Activated T-helper 17 cell treated with anti-CD3 and anti-CD28 coated beads, Interleukin-2, amount 50 U/mL, for 72 hours (primary cell): ENCODE measurements at places on chromosomes 11 and 22.

- H3K4me1 ChIP-seq: peaks cover 5% of the 10 kb centered on the region
- no peak for ATAC-seq
- peaks cover 7% of the 10 kb centered on the region for H3K27me3 ChIP-seq
- no peak overlapping the region for H3K27ac ChIP-seq
- H3K4me3 ChIP-seq: no peak overlapping the region
Observed at GRCh38 chr11:19953909-19954308, 206.4 kb downstream of the DBX1 start.

DNA sequence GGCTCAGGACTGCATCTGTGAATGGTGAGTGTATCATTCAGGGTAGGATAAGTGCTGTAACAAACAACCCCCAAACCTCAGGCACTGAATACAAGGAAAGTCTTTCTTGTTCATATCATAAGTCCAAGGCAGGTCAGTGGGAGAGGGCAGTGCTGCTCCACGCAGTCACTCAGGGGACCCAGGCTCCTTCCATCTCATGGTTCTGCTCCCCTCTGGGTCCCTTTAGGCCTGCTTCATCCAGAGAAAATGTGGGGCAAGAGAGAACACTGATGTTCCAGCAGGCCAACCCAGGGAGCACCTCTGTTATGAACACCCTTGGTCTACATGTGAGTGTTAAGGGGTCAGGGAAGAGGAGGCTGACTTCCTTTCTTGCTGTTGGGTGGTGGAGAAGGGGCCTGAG lies 187.8 kb downstream of the CHST1 start:
- H3K36me3 ChIP-seq: no peaks in the 10 kb centered on the region
- peaks cover 15% of the 10 kb centered on the region for H3K27me3 ChIP-seq
- ATAC-seq: no peak
- no peak overlapping the region for H3K4me3 ChIP-seq

DNA sequence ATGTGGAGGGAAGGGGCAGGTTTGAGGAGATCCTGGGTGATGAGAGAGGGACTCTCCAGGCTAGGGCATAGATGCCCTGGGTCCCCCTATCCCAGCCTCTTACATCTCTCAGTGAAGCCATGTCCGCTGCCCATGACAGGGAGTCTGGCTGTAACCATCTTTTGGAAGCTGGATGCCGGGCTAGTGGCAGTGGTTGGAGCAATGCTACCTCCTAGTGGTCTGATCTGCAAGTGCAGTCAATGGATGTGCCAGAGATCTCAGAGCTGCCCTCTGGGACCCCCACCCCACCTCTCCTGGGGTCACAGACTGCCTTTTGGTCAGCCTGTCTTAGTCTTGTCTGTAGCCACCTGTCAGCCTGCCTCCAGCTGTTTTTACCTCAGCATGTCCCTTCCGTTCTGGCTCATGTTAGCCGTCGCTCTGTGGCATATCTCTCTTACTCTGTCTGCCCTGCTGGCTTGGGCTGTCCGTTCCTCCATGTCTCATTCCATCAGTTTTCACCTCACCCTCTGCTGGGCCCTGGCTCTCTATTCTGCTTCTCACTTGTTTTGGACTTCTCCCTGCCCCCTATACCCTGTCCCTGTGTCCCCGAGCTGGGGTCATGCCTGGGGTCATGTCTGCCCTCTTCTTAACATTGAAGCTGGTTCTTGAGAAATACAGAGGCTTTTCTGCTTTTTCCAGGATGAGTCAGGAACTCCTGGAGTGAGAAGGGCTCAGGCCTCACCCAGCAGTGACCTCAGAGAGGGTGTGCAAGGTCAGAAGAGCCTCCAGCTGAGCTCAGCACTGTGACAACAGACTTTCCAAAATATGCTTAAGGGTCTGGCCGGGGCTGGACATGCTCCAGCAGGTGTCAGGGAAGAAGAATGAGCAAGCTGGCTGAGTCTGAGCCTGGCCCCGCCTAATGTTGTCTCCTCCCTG lies 52.0 kb upstream of the THY1 start:
- ATAC-seq: peak; percentile 66
- no peak overlapping the region for H3K4me3 ChIP-seq
- no peak overlapping the region for H3K27ac ChIP-seq
- H3K27me3 ChIP-seq: peaks cover 33% of the 10 kb centered on the region

GRCh38 chr11:12692229-12693075 lies 18.2 kb downstream of the TEAD1 start:
- ATAC-seq: no peak
- peaks cover 8% of the 10 kb centered on the region for H3K4me1 ChIP-seq
- no peaks in the 10 kb centered on the region for H3K36me3 ChIP-seq
- no peak overlapping the region for H3K27ac ChIP-seq
- H3K27me3 ChIP-seq: peaks cover 74% of the 10 kb centered on the region

DNA sequence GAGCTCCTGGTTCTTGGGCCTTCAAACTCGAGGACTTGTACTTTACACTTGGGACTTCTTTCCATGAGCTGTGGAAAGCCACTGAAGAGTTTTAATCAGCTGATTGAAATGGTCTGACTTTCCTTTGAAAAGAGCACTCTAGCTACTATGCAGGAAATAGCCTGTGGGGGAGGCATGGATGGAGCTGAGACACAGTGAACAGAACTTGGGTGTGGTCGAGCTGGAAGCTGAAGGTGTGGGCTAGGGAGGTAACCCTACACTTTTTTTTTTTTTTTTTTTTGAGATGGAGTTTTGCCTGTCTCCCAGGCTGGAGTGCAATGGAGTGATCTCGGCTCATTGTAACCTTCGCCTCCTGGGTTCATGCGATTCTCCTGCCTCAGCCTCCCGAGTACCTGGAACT lies 17.5 kb upstream of the CAPRIN1 start:
- no peak overlapping the region for H3K4me3 ChIP-seq
- no peak overlapping the region for H3K27ac ChIP-seq
- H3K27me3 ChIP-seq: no peaks in the 10 kb centered on the region
- H3K36me3 ChIP-seq: no peaks in the 10 kb centered on the region
- ATAC-seq: no peak

DNA sequence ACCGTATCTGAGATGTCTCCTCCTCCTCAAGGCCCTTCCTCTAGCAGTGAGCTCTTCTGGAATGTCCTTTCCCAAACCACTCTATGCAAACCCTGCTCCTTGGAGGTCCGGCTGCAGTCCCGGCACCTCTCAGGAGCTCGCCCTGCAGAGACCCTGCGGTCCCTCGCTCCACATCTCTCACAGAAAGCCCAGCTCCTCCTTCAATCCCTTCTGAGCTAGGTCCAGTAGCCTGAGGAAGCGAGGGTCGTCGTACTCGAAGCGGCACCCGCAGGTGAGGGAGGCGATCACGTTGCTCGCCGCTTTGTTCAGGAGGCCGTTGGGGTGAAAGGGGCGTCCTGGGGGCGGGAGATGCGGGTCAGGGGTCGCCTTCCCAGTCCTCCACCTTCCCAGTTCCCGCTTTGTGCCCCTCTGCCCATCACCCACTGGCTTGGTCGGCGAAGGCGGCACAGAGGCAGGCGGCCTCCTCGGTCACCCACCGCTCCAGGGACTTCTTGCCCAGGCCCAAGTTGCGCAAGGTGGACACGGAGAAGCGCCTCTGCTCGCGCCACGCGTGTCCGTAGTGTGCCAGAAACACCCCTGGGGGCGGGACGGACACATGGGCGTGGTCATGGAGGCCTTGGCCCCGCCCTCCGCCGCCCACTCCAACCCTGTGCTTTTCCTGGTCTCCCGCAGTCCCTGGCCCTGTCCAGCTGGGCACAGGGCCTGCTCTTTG lies 21.5 kb upstream of the CYP2D6 start:
- H3K4me1 ChIP-seq: peaks cover 5% of the 10 kb centered on the region
- H3K4me3 ChIP-seq: no peak overlapping the region
- H3K27me3 ChIP-seq: no peaks in the 10 kb centered on the region
- no peak overlapping the region for H3K27ac ChIP-seq
- H3K36me3 ChIP-seq: peaks cover 32% of the 10 kb centered on the region

DNA sequence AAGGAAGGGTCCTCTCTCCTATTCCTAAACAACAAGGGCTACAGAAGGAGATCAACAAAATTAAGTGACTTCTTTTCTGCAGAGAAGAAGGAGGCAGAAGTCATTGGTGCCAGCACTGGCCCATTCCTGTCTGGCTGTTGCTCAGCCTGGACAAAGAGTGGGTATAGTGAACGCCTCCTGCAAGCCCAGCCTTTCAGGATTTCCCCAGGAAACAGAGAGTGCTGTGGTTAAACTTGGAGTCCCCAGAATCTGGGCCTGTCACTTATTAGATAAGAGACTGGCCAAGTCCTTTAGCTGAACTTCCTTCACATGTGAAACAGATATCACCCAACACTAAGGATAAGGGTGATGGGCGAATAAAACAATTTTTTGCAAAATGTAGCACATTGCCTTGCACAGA lies 10.9 kb downstream of the TST start:
- H3K4me1 ChIP-seq: no peaks in the 10 kb centered on the region
- H3K4me3 ChIP-seq: no peak overlapping the region
- no peak overlapping the region for H3K27ac ChIP-seq
- peaks cover 26% of the 10 kb centered on the region for H3K27me3 ChIP-seq

- H3K36me3 ChIP-seq: no peaks in the 10 kb centered on the region
- H3K4me3 ChIP-seq: no peak overlapping the region
- H3K27ac ChIP-seq: no peak overlapping the region
- H3K4me1 ChIP-seq: no peaks in the 10 kb centered on the region
Observed at GRCh38 chr11:123247813-123248379, 52.8 kb upstream of the CLMP start.
